ENCODE measurements at places on chromosomes 12 and 14. TPM values are rescaled to one million over a fixed set of nuclear protein-coding genes. Genes with fewer than 3 reads are reported as not detected.

Gene NPFF
- 3.0 TPM for total RNA-seq

Gene JAG2
- 2.4 TPM for total RNA-seq

Gene IFNG-AS1
- not detected for total RNA-seq

Gene PIP4K2C
- 96.0 TPM for total RNA-seq

Gene NEUROD4
- not detected for total RNA-seq

Gene SMCO2
- 0.58 TPM for total RNA-seq

Gene TSPAN8
- 0.89 TPM for total RNA-seq
